ENCODE measurements at places on chromosomes 16 and 17.

- no peak for DNase-seq
Measured at GRCh38 chr17:80180192-80180591, 10.4 kb downstream of the CARD14 start.

DNA sequence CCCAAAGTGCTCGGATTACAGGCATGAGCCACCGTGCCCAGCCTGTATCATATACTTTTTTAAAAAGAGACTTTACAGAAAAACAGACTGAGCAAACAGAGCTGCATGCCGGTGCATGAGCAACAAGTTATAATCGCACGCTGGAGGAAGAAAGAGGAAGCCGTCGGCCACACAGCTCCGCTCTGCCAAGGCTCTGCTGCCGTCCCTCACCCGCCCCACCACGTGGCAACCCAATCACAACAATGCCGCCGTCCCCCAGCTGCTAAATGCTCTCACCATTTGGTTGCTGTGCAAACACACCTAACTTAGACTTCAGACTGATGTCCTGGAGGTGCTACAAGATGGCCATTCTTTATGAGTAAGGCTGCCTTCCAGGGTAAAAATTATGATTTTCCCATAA, 83.5 kb downstream of the ADCY9 start:
- DNase-seq: no peak

DNA sequence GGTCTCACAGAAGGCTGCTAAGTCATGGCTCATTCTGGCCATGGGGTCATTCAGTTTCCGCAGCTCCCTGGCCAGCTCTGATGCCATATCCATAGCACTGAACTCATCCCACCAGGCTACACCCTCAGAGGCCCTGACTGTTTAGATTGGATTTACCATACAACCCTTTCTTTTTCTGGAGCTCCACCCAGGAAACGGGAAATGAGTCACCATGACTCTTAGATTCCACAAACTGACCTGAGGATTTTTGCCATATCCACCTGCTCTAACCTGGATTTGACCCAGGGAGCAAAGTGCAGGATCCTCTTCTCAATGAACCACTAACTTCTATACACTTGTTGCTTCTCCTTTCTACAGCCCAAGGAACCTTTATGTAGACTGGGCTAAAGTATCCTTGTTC, 20.3 kb upstream of the CALB2 start:
- no peak for DNase-seq

DNA sequence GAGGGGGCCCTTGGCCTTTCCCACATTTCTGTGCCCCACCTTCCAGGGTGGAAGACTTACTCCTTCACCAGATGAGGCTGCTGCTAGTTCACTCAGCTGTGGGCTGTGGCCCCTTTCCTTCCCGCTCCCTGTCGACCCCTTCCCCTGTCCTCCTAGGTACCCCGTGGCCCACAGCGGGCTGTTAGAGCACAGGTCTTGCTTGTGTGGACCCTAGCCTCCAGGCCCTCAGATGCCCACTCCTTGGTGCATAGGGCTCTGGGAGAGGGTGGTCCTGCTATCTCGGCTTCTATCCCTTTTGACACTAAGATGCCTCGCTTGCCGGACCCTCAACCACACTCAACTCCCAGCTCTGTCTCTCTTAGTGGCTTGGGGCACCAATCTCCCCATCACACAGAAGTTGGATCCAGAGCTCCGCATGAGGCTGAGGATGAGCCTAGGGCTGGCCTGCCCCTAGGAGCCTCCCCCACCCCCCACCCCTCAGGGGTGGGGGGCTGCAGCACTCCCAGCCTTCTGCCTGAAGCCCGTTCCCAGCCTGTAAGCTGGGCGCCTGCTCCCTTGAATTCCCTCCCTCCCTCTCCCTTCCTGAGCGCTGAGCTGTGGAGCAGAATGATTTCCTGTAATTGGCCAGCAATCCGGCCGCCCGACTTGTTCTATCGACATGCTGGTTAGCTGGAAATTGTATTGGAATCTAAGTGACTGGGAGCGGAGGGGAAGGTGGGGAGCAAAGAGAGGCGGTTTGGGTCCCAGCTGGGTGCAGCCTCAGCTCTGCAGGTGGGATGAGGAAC, 30.9 kb downstream of the DCAKD start:
- no peak for DNase-seq

DNA sequence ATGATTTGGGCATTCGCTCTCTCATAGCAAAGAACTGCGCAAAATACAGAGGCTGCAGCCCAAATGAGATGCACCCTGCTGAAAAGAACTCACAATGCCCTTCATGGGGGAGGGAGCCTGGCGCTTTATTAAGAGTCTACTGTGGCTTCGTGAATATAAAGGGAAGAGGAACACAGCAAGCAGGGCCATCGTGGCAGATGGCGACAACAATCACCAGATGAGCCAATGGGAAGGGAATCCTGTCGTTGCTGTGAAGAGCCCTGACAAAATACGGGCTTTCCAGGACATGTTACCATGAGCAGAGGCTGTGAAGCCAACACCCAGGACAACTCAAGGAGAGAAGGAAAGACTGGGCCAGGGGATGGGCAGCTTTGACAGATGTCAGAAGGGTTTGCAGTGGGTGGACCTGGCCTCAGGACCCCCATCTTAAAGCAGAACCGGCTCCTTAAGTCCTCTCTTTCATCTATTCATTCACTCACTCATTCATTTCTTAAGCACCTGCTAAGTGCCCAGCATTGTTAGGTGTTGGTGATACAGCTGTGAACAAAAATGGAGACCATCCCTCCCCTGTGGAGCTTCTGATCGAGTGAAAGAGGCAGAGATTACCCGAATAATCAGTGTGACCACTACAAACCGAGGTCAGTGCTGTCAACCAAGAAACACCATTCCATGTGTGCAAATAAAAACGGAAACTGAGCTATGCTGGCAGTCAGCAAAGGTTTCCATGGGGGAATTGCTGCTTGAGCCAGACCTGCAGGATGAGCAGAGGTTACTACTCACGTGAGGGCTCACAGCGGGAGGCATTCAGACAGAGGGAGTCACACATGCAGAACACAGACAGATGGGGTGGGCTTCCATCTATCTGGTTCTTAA, 125.8 kb downstream of the DYNLRB2 start:
- DNase-seq: no peak

- no peak for DNase-seq
Measured at GRCh38 chr16:54208237-54208636, 78.3 kb downstream of the IRX3 start.

DNA sequence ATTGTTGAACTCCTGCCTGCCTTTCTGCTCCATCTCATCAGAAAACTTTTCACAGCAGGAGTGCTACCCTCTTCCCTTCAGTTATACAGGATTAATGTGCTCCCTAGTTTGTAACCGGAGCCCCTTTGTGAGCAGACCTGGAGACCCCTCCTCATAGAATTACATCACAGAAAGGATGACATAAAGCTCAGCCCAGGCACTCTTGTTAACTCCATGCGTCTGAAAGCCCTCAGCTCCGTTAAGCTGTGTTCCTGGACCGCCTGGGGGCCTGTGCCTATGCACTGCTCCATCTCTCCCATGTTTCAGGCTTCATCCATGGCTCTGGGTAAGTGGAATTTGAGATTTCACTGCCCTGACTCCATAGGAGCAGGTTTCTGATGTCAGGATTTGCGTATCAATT, 7.6 kb downstream of the WSCD1 start:
- no peak for DNase-seq

DNA sequence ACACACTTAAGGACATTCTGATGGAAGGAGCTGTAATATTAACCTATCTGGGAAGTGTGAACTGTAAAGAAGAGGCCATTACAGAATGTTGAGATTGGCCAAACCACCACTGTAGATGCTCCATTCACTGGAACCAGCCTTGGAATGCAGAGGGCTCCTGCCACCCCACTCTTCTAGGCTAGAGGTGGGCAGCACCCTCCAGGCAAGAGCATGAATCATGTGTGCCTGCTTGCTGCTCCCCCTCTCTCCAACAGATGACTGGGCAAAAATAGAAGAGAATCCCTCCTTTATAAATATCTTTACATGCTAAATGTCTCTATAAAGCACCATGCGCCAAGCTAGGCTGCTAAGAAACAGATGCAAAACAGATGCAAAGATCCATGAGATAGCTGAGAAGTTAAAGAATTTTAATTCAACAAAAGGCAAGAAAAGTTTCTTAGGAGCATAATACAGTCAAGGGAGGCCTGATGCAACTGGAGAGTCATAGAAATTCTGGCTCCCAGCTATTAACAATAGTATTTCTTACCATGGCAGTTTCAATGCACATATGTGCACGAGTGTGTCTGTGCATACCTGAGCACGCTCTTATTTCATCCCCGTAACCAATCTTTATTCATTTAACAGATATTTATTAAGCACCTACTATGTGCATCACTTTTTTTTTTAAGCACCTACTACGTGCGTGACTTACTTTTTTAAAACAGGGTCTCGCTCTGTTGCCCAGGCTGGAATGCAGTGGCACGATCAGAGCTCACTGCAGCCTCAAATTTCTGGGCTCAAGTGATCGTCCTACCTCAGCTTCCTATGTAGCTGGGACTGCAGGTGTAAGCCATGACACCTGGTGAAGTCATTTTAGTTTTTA, 53.6 kb downstream of the GRIN2A start:
- peak; percentile 54 for DNase-seq
